Stimulated activated CD4-positive, alpha-beta T cell treated with anti-CD3 and anti-CD28 coated beads, Interleukin-4, amount 100 ng/mL, for 4 hours (primary cell): ENCODE measurements at places on chromosomes 7 and 10.

- no peak for DNase-seq
Observed at GRCh38 chr7:84025332-84025927, 169.2 kb downstream of the SEMA3A start.

DNA sequence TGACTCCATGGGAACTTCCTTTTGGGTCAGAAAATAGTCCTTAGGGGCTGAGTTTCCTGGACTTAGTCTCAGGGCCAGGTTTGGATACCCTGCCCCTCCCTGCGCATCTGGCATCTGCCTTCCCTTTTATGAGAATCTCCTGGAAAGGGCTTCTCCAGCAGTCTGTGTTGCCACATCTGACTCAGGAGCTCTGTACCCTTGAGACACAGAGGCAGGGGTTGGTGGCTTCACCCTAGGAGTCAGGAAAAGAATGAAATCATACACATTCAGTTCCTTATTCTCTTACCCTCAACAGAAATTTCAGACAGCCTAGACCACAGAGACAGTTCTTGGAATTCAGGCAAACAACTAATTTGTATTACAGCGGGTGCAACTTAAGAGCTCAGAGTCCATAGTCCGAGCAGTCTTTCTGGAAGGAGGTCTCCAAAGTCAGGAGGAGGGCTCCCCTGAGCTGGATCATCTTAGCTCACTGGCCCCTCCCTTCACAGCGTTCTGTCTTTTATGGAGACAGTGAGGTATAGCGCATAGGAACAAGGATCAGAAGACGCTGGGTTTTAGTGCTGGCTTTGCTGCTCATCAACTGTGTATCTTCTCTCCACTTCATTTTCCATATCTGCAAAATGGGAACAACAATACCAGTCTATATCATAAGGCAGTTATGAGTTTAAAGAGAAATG lies 3.0 kb upstream of the PLAU start:
- no peak for DNase-seq

GRCh38 chr7:155531681-155532080 lies 14.7 kb downstream of the CNPY1 start:
- no peak for DNase-seq

GRCh38 chr10:72784551-72785351 lies 92.8 kb downstream of the MCU start:
- no peak for DNase-seq

DNA sequence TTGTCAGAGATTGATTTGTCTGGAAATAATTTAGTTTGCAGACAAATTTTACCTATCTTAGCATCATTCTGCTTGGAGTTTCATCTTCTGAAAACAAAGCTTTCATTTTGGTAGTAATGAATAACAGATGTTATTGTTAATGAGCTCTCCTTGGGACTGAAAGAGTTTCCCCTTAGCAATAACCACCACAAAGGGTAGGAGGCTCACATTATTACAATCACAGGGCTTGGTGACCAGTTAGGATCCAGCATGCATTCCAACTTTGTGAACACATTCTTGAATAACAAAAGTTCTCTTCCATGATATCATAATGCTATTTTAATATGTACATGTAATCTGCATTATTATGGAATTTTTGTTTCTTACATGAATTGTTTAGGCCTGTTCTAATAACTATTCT lies 148.8 kb upstream of the VWC2 start:
- no peak for DNase-seq

- no peak for DNase-seq
Observed at GRCh38 chr7:71900556-71900955, 511.6 kb downstream of the CALN1 start.

GRCh38 chr10:78541481-78542140 lies 507.9 kb downstream of the RPS24 start:
- DNase-seq = no peak

- no peak for DNase-seq
Observed at GRCh38 chr10:6071181-6072175, 9.3 kb upstream of the IL2RA start.

GRCh38 chr10:3248526-3249306 lies 76.1 kb upstream of the PITRM1 start:
- DNase-seq = no peak

DNA sequence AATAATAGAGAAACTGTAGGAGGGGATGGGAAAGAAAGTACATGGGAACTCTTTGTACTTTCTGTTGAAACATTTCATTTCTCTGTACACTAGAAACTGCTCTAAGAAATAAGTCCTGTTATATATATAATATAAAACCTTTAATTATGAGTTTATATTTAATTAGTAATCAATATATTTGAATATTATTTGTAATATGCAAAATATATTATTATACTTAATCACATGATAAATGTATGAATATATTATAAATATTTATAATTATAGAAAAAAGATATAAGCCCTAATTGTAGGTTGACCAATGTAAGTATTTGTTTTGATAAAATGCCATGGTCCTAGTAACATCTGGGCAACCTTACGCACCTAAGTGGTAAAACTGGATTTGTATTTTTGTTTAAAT lies 51.0 kb downstream of the GNAT3 start:
- no peak for DNase-seq

DNA sequence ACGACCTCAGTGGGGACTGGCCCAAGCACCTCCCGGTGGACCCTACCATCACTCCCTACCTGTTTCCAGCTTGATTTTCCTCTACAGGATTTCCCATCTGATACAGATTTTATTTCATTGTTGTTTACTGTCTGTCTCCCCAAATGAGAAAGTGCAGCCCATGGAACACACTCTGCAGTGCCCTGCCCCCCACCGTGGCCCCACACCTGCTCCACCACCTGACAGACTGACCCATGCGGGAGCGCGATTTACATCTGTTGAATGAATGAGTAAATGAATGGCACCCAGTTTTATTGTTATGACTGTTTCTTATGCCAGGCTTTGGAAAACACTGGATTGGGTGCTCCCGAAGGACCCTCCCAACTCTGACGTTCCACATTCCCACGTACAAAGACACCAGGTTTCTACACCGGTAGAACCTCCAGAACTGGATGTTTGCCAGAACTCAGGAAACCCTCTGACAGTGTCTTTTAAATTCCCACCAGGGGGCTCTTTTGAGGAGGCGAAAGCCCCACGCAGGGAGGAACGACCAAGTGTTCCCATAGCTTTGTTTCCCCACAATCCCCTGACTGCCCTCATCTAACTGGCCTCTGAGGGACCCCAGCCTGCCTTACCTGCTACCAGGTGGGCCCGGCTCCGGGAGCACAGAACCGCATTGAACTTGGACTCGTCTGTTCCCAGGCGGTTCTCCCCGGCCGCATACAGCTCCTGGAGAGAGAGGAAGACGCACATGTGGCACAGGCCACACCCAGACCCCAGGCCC lies 29.0 kb downstream of the PLAC9 start:
- no peak for DNase-seq

GRCh38 chr7:19747740-19748339 lies 25.6 kb downstream of the TMEM196 start:
- DNase-seq = no peak

GRCh38 chr7:1920266-1920681 lies 250.2 kb downstream of the ELFN1 start:
- DNase-seq = peak; percentile 35

GRCh38 chr10:62341419-62341818 lies 32.8 kb upstream of the ZNF365 start:
- DNase-seq = no peak

DNA sequence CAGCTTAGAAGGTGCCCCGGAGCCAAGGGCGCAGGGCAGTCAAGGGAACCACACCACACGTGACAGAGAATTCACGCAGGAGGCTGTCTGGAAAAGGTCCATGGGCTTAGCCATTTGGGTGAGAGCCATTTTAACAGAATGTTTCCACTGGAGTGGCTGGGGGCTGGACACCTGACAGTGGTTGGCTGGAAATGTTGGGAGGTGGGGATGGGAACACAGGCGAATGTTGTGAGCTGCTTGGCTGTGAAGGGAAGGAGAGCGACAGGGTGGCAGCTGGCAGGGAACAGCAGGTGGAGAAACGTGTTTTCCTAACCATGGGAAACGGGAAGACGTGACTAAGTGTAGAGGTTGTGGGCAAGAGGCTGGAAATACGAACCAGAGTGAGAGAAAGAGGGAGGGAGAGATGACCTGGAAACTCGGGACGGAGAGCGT lies 100.5 kb upstream of the ZNF32 start:
- DNase-seq = no peak

- DNase-seq = no peak
Observed at GRCh38 chr10:119395280-119396007, 147.1 kb downstream of the RGS10 start.

GRCh38 chr10:96235326-96236089 lies 35.9 kb downstream of the BLNK start:
- no peak for DNase-seq

DNA sequence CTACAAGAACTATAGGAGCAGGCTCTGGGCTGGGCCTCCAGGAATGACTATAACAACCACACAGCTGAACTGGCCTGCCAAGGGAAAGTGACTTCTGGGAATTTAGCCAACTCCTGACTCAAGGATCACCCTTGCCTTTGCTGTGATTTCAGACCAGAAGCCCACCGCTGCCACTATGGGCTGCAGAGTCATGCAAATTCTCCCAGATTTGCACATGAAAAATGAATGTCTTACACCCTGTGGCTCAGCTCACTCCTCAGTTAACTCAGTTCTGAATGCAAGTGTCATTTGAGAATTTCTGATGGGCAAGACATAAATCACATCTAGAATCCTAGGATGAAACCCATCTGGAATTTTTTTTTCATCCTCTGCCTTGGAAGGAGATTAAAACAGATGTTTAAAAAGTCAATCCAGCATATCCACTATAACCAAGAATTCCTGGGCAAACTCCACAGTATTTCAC lies 186.5 kb upstream of the BET1 start:
- DNase-seq = no peak

- DNase-seq = no peak
Observed at GRCh38 chr7:132355048-132355447, 221.2 kb downstream of the PLXNA4 start.

DNA sequence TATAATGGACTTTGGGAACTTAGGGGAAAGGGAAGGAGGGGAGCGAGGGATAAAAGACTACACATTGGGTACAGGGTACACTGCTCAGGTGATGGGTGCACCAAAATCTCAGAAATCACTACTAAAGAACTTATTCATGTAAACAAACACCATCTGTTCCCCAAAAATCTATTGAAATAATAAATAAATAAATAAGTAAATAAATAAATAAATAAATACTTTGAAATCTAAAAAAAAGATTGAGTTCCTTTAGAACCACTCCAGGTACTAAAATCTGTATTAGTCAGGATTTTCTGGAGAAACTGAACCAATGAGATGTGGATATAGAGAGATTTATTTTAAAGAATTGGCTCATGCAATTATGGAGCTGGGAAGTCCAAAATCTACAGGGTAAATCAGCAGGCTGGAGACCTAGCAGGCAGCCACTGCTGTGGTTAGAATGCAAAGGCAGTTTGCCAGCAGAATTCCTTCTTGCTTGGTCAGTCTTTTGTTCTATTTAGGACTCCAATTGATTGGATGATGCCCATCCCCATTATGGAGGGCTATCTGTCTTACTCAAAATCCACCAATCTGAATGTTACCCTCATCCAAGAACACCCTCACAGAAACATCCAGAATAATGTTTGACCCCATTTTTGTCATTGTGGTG lies 8.9 kb downstream of the IGFBP1 start:
- DNase-seq = no peak

GRCh38 chr10:78852466-78853240 lies 216.1 kb upstream of the ZMIZ1 start:
- DNase-seq = no peak

GRCh38 chr10:92239151-92239599 lies 51.7 kb downstream of the CPEB3 start:
- DNase-seq = no peak

- no peak for DNase-seq
Observed at GRCh38 chr10:4568086-4568485, 257.9 kb upstream of the AKR1E2 start.

- DNase-seq = no peak
Observed at GRCh38 chr7:142440219-142440905, 182.5 kb upstream of the PRSS58 start.

- no peak for DNase-seq
Observed at GRCh38 chr7:142792129-142792528, 21.4 kb downstream of the PRSS2 start.

- no peak for DNase-seq
Observed at GRCh38 chr10:129523031-129523722, 56.1 kb downstream of the MGMT start.

DNA sequence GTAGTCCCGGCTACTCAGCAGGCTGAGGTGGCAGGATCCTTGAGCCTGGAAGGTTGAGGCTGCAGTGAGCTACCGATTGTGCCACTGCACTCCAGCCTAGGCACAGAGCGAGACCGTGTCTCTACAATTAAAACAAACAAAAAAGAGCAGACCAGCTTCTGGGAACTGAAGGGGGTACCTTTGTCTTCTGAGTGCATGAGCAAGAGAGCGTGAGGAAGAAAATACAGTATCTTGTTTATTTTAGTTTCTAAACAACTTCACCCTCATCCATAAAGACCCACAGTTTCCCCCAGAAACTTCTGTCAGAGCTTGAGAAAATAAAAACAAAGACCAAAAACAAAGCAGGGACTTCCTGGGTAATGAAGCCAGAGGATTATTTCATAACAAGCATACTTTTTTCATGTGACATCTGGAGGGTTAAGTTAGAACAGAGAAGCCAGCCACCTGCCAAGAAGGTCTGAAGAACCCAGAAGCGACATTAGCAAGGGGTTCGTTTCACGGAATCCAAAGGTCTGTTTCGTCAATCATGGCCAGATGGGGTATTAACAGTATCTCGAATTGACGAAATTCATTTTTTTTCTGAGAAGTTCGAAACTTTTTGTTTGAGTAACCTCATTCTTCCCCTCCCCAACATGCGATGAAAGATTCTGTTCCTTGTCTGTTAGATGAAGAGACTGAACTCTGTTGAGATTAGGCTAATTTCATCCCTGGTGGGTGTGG lies 10.2 kb upstream of the IL2RA start:
- no peak for DNase-seq

DNA sequence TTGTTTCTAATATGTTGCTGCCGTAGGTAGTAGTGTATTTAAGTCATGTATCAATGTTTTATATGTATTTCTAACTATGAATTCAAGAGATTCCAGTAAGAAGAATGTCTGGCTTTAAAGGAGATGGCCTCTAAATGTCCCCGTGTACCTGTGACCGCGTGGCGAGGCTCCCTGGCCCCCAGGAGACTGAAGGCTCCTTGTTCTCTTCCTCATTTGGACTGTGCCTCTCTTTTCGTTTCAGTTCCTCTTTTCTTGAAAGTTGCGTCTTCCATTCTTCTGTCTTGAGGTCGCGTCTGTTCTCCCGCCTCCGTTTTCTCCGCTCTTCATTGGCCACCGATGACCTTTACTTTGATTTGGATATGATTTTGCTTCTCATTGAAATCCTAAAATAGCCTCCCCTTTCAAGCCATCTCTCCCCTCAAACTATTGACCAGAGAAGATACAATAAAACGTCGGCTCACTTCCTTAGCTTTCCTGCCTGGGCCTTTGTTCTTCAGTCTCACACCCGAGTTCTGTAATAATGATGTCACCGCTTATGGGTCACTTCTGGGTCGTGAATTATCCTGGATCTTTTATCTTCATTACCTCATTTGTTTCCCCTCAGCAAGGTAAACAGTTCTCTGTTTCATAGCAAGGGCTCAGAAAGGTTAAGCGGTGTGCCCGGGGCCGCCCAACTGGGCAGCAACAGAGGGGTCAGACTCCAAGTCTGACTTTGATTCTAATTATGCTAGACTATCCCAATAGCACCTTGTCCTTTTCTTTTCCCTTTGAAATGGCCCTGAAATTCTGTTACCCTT lies 28.7 kb downstream of the WIPI2 start:
- no peak for DNase-seq
